ENCODE measurements at places on chromosomes 16 and 17.
A peak's percentile ranks its signal among the peaks of the same experiment; 100 is the strongest.

DNA sequence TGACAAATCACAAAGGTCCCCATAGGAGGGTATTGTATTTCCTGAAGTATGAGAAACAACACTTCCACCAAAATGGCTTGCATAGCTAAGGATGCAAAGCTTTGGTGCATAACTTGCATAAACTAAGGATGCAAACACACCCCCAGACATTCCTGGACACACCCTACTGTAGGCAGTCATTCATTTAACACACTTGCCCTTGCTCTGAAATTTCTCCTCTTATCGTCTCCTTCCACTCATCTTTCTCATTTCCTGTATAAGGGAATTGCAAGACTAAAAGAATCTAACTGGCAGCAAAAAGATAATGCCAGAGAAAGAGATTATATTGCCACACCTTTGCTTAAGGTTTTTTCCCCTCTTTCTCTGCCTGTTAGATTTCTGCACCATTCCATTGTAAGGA, 28.3 kb downstream of the CHD9 start:
- DNase-seq, result peak; percentile 26

- no peak for DNase-seq
Observed at GRCh38 chr17:40329839-40330794, 21.1 kb downstream of the RARA start.

DNA sequence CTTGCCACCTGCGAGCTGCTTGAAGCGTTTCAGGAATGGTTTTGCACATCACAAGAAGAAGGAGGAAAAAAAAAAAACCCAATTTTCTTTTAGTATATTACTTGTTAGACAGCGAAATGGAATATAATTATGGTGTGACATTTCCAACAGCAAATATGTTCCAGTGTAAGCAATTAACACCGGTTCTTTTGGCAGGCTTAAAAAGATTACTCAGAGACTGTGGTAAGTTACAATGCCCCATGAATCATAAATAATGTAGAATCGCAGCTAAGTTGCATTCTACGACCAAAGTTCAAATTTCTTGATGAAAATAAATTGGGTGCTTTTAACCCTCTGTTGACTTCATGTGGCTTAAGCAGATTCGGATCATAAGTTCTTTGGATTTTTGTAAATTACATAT, 245.2 kb downstream of the XYLT1 start:
- DNase-seq, result no peak

DNA sequence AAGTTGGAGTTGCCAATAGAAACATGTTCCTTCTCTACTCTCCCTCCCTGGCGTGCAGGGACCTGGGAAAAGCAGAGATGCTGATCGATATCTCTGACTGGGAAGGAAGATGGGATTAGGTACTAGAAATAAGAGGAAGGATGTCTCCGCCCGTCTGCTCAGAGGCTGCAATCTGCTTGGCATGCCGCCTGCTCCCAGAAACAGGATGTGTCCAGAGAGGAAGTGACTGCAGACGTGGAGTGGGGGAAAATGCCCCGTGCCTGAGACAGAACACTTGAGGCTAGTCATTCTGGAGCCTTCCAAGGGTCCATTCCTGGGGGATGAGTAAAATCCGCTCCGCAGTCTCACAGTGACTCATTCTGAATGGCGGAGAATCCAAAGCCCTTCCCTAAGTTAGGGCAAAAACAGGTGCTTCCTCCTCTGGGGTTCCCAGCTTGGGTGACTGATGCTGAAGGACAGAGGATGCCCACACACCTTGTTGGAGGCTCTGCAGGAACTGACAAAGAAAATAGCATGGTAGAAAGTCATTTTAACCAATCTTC, 45.0 kb upstream of the SMURF2 start:
- DNase-seq, result peak; percentile 100

DNA sequence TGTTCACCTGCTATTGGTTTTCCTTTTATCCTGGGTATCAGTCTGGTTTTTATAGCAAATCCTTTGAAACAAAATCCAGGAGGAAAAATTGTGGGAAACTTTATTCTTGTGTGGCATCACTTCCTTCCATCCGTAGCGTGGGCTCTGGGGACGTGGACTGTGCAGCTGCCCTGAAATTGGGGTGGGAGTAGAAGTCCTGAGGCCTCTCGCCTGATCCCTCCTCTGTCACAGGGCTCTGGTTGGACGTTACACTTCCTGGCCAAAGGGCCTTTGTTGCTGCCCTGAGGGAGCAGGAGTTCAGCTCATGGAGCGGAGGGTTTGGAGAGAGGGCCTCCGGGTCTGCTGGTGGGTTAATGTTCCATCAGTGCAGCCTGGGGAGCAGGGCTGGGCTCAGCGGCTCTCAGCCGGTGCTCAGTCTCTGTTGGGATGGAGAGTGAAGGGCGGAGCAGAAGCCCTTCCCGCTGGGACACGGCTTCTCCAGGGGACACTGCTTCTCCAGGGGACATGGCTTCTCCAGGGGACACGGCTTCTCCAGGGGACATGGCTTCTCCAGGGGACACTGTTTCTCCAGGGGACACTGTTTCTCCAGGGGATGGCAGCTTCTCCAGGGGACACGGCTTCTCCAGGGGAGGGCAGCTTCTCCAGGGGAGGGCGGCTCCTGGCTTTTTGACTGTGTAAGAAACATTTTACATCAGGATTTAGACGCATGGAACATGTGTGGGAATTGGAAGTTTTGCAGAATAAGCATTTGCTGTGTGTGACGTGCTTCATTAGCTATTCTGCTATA, 15.2 kb upstream of the RPL13 start:
- no peak for DNase-seq

- no peak for DNase-seq
Observed at GRCh38 chr17:28271431-28271830, 47.6 kb upstream of the TMEM97 start.

DNA sequence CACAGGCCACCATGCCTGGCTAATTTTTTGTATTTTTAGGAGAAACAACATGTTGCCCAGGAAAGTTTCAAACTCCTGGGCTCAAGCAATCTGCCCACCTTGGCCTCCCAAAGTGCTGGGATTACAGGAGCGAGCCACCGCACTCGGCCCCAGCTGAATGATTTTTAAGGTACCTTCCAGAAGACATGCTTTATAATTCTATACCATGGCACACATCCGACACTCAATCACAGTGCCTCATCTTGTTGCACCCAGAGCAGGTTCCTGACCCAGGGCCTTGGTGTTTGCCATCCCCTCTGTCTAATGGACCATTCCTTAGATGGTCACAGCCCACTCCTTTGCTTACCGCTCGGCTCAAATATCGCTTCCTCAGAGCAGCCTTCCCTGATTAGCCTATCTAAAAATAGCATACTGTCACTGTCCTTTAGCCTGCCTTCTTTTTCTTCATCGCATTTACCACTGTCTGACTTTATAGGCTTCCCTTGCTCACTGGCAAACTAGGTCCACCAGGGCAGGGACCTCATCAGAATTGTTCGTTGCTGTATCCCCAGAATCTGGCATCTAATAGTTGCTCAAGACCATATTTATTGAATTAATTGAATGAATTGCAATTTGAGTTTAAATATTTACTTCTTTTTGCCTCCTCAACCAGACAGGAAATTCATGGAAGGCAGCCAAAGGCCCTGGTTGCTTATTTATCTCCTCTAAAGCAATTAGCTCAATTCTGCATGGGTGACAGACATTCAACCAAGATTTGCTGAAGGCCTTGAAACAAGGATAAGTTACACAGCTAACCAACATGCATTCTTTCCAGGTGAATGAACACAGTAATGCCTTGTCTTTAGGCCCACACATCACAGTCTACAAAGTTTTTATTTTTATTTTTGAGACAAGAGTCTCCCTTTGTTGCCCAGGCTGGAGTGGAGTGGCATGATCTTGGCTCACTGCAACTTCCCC, 6.3 kb upstream of the TENT4B start:
- no peak for DNase-seq

DNA sequence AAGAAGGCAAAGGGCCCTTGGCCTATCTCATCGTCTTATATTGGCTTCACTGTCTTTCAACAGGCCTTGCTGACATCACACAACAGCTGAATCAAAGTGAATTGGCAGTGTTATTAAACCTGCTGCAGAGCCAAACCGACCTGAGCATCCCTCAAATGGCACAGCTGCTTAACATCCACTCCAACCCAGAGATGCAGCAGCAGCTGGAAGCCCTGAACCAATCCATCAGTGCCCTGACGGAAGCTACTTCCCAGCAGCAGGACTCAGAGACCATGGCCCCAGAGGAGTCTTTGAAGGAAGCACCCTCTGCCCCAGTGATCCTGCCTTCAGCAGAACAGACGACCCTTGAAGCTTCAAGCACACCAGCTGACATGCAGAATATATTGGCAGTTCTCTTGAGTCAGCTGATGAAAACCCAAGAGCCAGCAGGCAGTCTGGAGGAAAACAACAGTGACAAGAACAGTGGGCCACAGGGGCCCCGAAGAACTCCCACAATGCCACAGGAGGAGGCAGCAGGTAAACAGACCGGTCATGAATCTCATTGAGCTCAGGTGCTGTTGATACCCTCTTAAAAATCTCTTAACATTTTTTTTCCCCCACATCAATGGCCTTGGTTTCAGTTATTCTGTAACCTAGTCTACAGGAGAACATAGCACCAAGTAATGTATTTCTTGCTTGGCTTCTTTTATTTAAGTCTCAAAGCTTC, 64.7 kb downstream of the CDK12 start:
- no peak for DNase-seq

DNA sequence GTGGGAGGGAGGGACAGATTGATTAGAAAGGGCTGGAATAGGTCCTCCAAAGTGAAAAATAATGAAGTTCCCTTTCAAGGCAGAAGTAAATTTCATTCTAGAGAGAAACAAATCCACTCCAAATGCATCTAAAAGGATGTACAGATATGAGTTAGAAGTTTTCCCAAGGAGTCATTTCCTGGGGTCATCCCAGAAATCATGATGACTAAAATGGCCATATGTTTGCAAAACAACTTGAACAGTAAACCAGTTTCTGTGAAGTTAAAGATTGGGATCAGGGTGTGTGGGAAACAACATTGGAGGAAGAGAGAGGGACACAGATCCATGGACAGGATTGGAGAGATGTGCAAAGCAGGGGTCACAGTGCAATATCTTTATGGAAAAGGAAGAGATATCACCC, 32.5 kb upstream of the ARHGAP44 start:
- DNase-seq, result peak; percentile 78

DNA sequence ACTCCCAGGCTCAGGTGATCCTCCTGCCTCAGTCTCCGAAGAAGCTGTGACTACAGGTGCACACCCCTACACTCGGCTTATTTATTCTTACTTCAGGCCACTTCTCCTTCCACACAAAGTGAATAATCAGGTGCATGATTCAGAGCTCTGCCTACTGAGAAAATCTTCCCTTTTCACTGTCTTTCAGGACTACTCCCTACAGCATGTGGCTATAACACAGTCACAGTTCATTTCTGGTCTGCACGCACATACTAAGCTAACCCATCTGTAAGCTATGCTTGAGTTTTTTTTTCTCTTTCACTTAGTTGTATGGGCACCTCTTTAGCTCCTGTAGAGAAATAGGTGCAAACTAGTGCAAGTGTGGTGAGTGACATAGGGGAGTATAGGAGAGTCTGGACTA, 7.6 kb upstream of the SLFN5 start:
- no peak for DNase-seq

- peak; percentile 1 for DNase-seq
Observed at GRCh38 chr16:55370762-55371482, 46.9 kb downstream of the IRX6 start.

DNA sequence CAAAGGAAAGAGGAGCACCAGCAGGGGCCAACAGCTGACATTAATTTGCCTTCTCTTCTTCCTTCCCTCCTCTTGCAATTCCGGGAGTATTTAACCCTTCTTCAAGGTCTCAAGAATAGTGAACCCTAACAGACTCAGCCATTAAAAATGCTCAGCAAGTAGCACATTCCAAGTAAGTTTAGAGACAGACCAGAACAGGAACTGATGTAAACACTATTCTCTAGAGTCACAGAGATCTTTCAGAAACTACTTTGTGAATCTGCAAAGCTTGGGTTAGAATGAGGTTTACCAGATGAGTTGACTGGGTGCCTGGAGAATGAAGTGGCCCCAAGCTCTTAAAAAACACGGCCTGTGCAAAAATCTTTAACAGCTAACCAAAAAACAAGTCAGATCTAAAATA, 50.9 kb downstream of the TEX2 start:
- DNase-seq, result peak; percentile 49

DNA sequence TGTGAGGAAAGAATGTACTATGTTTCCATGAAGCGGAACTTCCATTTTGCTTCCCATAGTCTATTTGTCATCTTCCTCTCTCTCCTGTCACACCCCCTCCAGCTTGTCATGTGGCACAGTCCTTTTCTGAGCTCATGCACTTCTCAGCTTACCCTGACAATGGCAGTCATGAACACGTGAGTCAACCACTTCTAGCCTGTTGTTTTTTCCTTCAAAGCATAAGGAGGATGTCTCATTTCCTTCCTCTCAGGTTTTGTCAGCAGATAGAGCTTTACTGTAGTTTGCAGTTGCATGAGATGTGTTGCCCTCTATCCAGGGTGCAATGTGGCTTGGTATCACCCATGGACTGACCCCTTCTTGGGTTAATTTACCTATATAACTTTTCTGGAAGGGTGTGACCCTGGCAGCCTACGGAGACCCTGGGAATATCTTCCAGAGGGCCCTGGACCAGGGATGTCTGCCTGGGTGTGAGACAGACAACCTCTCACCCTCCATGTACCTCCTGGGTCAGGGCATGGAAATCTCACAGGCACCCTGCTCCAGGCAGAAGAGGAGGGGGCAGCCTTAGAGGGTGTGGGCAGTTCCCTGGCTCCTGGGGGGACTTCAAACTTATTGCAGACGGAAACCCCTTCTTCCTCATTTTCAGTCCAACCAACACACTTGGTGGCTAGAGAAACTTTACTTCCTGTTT, 4.0 kb upstream of the ZNF267 start:
- DNase-seq, result peak; percentile 98

- peak; percentile 28 for DNase-seq
Observed at GRCh38 chr17:17971431-17972125, 622 bp downstream of the TOM1L2 start.

DNA sequence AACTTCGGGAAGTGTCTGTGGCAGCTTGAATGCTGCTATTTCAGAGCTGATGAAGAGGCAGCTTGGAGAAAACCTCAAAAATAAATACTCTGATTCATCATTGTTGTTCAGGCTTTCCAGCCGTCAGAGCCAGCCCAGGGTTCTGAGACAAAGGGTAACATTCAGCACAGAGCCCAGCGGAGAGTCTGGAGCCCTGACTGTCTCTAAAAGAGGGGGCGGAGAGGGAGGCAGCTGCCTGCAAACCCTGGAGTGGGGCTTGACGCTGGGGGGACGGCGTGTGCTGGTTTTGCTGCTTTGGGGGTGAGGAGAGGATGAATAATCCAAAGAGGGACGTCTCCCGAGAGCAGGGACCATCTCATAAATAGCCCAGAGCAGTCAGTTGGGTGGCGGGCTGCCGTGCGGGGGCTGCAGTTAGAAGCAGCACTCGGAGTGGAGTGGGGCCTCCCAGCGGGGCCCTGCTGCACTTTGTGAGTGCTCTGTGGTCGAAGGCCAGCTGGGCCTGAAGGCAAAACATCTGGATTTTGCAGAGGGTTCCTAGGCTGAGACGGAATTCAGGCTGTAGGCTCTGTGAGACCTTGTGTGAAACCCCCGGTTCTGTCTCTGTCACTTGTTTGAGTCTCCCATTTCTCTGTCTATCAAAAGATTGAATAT, 237.8 kb downstream of the PRKCA start:
- DNase-seq, result peak; percentile 95

- no peak for DNase-seq
Observed at GRCh38 chr17:72448019-72448418, 327.2 kb downstream of the SOX9 start.
